ENCODE measurements at places on chromosomes 7 and 10. TPM values are rescaled to one million over a fixed set of nuclear protein-coding genes. Genes with fewer than 3 reads are reported as not detected.

The HOXA5 gene
- not detected for total RNA-seq

The MSMB gene
- not detected for total RNA-seq

The NYAP1 gene
- 7.0 TPM for total RNA-seq

The DYNC1I1 gene
- total RNA-seq, result 0.81 TPM

The PARG gene
- total RNA-seq, result 14.3 TPM
